ENCODE measurements at places on chromosomes 2 and 18.

GRCh38 chr2:77807531-77808215 lies 285.5 kb upstream of the LRRTM4 start:
- DNase-seq = no peak

GRCh38 chr2:88807237-88807962 lies 115.9 kb downstream of the RPIA start:
- no peak for DNase-seq

DNA sequence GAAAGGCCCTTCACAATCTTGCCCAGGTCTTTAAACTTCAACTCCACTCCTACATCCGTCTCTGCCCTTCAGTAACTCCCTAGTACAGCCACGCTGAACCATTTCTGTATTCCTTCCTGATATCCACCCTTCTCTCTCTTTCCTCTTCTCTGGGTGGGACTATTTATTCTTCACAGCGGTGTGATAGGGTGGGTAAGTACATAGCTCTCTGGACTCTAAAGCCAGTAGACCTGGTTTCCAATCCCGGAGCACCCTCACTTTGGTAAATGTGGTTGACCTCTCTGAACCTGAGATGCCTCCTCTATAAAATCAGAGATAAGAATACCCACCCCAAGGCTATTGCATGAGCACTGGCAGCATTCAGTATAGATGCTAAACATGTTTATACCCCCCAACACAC lies 86.7 kb downstream of the ATL2 start:
- no peak for DNase-seq

DNA sequence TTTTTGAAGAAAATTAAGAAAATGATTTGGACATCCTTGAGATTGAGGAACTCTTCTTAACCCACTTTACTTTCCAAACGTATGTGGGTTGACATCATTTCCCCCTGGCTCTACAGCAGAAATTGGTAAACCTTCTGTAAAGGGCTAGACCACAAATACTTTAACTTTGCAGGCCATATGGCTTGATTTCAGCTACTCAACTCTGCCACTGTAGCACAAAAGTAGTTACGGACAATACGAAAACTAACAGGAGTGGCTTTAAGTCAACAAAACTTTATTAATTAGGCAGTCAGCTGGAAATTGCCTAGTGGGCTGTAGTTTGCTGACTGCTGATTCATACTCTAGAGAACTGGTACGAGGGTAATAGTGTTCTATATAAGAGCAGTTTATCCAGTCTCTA lies 83.2 kb upstream of the DTNB start:
- DNase-seq = no peak

DNA sequence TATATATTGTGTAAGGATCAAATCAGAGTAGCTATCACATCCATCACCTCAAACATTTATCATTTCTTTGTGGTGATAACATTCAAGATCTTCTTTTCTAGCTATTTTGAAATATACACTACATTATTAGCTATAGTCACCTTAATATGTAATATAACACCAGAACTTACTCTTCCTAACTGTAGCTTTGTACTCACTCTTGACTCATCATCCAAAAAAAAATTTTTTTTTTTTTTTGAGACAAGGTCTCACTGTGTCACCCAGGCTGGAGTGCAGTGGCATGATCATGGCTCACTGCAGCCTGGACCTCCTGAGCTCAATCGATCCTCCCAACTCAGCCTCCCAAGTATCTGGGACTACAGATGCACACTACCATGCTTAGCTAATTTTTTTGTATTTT lies 153.3 kb downstream of the EML6 start:
- no peak for DNase-seq

DNA sequence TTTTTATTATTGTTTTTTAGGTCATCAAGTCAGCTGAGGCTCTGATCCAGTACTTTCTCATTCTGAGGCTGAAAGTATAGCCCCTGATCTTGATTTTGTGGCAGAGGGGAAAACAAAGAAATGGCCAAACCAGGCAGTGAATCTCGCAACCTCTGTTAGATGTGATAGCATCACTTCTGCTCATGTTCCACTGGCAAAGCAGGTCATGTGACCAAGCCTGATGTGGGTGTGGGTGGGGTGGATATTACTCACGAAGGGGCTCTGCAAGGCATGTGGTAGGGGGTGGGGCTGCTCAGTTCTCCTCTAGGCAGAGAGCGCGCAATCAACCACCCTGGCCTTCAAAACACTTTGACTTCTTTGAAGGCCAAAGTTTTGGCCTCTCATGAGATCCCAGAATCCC lies 254.2 kb downstream of the MYCN start:
- no peak for DNase-seq

- DNase-seq = no peak
Observed at GRCh38 chr2:97741686-97742085, 28.3 kb downstream of the ZAP70 start.

DNA sequence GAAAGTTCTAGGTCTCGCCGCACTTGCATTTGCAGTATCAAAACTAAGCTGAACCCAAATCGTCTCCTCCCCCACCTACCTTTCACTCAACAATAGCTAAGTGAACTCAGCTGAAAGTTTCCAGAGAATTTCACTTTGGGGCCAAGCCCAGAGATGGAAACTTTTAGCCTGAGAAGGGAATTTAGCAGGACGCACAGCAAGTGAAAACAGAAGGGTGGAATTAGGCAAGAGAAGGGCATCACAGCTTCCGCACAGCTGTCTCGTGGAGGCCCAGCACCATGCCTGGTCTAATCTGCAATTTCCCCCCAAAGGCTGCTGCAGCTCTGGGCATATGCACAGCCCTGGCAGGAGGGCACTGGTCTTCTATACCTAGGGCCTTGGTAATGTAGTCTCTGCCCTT lies 262.0 kb downstream of the TNS1 start:
- DNase-seq = no peak

DNA sequence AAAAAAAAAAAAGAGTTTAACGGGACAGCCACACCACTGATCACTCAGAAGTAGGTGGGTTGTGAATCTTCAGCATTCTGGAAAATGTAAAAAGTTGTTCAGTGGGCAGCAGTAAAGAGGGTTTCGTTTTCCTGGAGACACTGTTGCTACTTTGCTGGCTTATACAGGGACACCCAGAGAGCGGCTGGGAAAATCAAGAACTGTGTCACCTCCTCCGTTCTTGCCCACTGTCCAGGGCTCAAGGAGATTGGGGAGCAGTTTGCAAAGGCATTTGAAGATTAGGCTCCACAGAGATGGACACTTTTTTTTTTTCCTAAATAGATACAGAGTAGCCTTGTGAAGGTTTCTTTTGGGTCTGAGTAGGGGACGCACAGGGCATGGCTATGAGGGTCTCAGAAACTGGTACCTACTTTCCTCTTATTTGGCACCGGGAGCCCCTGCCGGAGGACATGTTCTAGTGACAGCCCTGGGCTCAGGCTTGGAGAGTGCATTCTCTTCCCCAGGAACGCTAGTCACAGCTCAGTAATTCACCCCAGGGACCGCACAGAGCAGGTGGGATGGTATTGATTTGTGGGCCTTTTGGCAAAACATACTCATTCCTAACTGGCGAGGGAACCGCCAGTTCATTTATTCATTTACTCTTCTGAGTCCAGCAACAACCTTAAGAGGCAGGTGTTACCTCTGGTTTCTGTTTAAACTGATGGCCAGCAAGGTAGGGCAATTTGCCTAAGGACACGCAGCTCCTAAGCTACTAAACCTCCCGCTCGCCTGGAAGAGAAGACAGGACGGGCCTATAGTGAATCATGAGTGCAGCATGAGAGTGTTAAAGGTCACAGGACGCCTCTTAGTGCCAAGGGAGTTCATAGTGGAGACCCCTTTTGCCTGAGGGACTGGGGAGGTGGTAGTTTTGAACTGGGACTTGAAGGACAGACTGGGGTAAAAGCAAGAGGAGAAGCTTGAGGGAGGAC lies 53.1 kb downstream of the HPCAL1 start:
- peak; percentile 78 for DNase-seq

GRCh38 chr2:179771791-179772190 lies 89.6 kb downstream of the ZNF385B start:
- DNase-seq = no peak

GRCh38 chr18:54444319-54444914 lies 86.7 kb downstream of the C18orf54 start:
- DNase-seq = peak; percentile 30

DNA sequence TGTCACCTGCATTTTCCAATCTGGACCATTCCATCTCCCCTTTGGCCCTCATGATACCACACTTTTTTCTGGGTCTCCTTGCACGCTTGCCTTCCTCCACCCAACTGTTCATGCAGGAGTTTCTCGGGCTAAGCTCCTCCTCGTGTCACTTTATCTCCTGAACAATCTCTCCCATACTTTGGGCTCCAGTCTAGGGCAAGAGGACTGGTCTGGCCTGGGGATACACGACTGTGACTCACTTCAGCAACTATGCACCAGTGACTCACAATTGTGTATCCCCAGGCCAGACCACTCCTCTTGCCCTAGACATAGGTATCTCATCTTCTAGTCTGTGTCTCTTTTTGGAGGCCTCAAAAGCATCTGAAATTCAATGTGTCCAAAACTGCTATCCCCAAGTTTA lies 149.4 kb upstream of the PTPRM start:
- no peak for DNase-seq

DNA sequence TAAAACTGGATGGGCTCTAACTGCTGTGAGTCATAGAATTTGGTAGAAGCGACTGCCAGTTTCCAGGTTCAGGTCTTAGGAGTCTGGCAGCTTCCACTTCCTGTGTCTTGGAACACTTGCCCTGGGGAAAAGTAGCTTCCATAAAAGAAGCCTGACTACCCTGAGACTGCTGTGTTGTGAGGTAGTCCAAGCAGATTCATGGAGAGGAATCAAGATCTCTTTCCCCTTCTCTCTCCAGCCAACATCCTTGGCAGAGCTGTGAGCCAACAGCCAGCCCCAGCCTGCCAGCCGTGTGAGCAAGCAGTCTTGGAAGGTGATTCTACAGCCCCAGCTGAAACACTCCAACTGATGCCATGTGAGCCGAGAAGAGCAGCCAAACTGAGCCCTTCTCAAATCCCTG lies 33.7 kb downstream of the SLC20A1 start:
- no peak for DNase-seq

DNA sequence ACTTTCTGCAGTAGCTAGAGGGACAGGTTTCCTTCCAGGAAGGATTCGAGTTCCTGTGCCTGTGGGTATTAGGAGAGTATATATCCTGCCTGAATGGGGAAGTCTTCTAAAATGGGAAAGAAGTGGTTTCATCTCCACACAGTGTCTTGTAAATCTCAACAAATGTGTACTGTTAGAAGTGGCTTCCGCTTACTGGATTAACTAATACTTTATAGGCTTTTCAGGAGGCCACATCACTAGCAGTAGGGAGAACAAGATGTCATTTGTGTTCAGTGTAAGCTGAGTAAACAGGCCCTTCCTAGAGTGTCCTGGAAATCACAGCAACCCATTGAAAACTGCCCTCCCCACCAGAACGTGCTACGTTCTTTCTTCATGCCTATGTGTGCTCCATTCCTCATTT lies 12.5 kb upstream of the POLR1B start:
- DNase-seq = no peak

DNA sequence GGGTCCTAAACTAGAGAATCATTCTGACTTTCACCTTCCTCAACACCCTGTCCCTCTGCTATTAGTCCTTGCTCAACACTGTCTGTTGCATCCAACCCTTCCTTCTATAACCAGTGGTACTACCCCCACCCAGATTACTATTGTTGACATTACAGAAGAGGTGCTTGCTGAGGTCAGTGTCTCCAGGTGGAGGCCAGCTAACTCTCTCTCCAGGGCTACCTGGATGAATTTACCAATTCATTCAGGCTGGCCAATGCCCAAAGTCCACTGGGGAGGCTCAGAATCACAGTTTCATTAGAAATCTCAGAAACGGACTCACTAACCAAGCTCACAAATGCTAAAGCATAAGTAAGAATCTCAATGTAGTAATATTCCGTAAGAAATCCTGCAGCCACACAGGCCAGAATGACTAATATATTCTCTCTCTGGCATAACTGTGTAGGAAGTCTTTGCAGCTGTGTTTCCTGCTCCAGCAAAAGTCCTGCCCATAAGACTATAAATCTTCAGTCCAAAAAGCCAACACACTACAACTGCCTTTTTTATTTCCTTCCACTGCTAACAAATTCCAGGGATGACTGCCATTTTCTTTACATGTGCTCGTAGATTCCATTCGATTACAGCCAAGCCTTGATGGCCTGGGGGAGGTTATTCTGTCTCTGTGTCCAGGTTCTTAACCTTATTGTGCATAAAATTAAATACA lies 10.0 kb upstream of the TTR start:
- no peak for DNase-seq

DNA sequence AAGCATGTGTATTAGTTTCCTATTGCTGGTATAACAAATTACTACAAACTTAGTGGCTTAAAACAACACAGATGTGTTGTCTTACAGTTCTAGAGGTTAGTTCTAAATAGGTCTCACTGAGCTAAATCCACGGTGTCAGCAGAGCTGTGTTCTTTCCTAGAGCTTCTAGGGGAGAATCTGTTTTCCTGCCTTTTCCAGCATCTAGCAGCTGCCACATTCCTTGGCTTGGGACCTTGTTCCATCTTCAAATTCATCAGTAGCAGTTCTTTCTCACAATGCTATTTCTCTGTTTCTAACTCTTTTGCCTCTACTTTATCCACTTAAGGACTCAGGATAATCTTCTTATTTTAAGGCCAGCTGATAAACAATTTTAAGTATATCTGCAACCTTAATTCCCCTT lies 32.2 kb upstream of the CREB1 start:
- DNase-seq = no peak

- DNase-seq = no peak
Observed at GRCh38 chr2:196360650-196361049, 189.3 kb upstream of the STK17B start.

- DNase-seq = no peak
Observed at GRCh38 chr2:234606896-234607295, 110.0 kb upstream of the ARL4C start.

GRCh38 chr2:135785032-135785431 lies 43.4 kb downstream of the UBXN4 start:
- no peak for DNase-seq

- no peak for DNase-seq
Observed at GRCh38 chr2:46984642-46985476, 69.3 kb upstream of the MCFD2 start.

DNA sequence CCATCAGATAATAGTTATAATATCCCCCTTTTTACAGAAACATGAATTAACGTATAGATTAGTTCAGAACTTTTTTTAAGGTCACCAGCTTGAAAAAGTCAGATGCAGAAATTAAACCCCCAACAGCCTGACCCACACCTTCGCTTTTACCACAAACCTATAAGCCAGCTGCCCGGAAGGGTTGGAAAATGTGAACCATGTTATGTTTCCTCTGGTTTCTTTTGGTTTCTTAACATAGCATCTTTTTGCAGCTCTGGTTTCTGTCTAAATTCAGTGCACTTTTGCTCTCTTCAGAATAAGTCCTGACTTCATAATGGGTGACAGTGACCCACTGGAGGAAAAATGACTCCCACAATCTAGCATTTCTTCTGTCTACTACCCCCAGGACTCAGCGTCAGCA lies 381.7 kb upstream of the DDX18 start:
- no peak for DNase-seq

Measured in NCI-H146 (cell line).